ENCODE measurements at places on chromosomes 5 and 9.

GRCh38 chr5:168152660-168153059, 138.8 kb upstream of the WWC1 start:
- DNase-seq: no peak

DNA sequence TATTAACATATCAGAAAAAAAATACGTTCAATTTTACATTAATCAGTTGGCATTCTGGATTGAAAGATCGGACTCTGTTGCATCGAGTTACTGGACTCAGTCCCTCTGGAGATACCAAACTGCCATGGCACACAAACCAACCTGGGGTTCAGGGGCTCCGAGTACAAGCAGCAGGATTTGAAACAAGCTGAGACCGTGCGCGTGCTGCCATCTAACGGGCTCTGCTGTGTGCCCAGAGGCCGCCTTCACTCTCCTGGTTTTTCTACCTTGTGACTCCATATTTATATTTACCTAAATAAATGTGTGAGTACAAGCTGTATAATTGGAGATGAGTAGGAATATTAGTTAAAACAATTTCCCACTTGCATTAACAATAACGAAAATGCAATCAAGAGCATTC, 48.2 kb downstream of the ANXA1 start:
- DNase-seq: no peak

- DNase-seq: no peak
Observed at GRCh38 chr5:38400365-38400764, 142.0 kb downstream of the EGFLAM start.

GRCh38 chr5:176879663-176880361, 19.3 kb downstream of the HK3 start:
- no peak for DNase-seq

DNA sequence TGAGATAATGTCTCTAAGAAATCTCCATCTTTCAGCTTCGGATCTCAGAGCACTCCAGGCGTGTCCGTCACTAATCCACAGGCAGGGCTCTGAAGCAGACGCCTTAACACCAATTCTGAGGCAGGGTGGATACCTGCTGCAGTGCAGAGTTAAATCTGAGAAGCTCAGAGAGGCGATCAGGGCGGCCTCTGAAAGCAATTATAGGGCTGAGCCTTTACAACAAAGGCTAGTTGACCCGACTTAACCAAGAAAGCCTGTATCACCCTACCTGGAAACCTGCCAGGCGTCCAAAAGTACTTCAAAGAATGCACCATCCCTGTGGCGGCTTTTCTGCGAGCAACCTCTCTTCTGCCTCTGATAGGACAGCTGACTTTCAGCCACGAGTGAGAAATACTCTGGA, 134.8 kb upstream of the MSX2 start:
- no peak for DNase-seq

- DNase-seq: no peak
Observed at GRCh38 chr9:15843931-15844330, 291.1 kb downstream of the CCDC171 start.

DNA sequence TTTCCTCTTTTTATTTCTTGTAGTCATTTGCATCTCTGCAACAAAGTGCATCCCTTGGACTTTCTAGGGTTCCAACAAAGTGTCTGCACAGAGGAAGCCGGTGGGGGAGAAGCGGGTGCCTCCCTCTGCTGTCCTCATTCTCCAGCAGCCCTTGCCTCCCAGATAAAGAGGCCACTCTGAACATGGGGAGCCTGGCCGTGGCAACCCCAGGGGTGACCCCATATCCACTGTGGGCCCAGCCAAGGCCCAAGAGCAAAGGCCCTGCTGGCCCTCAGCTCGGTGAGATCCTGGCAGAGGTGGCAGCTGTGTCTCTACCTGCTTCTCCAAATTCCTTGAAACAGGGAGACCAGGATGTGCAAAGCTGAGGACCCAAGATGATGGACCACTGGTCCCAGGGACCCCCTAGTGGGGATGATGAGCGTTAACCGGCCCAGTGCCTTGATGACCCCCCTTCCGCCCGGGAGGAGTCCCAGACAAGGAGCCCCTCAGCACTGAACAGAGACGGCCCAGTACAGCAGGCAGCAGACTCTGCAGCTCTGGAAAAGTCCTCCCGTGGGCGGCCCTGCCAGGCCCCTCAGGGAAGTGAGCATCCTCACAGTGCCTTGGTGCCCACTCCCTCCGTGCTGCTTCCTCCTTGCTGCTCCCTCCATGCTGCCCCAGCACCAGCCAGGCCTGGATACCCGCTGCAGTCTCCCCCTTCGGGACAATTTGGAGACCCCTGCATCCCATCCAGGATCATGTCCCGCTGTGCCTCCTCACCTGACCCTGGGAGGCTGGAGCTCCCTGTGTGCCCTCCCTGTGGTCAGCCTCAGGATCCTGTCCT, 62.5 kb downstream of the MRPL36 start:
- DNase-seq: no peak

GRCh38 chr5:159309689-159310433, 20.4 kb downstream of the IL12B start:
- no peak for DNase-seq

GRCh38 chr5:68749631-68750030, 344.2 kb upstream of the SLC30A5 start:
- DNase-seq: no peak

All from NCI-H2171 treated with DMSO at 0.1 percent for 48 hours (cell line).